ENCODE measurements at places on chromosomes 2 and 18.

DNA sequence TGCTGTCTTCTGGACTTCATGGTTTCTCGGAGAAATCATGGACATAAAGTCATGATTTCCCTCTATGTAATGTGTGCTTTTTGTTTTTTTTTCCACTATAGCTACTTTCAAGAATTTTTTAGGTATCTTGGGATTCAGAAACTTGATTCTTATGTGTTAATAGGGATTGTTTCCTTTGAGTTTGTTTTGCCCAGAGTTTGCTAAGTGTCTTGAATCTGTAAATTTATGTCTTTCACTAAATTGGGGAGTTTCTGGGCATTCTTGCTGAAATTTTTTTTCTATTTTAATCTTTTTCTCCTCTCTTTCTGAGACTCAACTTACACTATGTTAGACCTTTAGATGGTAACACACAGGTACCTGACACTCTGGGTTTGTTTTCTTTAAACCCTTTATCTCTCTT is 182.7 kb downstream of the LAMA1 start:
- H3K27me3 ChIP-seq = peaks cover 17% of the 10 kb centered on the region
- H3K36me3 ChIP-seq = no peaks in the 10 kb centered on the region
- no peak overlapping the region for H3K4me3 ChIP-seq
- no peaks in the 10 kb centered on the region for H3K4me1 ChIP-seq
- no peak for DNase-seq
- H3K27ac ChIP-seq = no peak overlapping the region

DNA sequence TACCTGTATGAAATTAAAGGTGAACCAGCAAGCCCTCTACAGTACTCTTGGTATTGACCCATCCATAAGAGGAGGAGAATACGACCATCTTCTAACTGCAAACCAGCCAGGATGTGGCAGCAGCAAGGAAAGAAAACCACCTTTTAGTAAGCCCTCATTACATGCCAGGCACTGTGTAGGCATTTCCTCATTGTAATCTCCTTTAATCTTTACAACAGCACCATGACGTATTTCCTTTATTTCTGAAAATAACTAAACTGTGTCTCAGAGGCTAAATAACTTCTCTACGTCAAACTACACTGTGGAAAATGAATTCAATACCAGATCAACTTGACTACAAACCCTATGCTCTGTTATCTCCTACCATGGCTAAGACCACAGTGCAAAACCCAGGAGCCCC is 18.2 kb downstream of the WDR35 start:
- no peak overlapping the region for H3K4me3 ChIP-seq
- peaks cover 34% of the 10 kb centered on the region for H3K36me3 ChIP-seq
- H3K4me1 ChIP-seq = no peaks in the 10 kb centered on the region
- H3K27ac ChIP-seq = no peak overlapping the region
- no peaks in the 10 kb centered on the region for H3K27me3 ChIP-seq

GRCh38 chr2:228465408-228465807 is 283.9 kb upstream of the SPHKAP start:
- H3K27me3 ChIP-seq = no peaks in the 10 kb centered on the region
- no peak overlapping the region for H3K4me3 ChIP-seq
- no peak for DNase-seq
- no peaks in the 10 kb centered on the region for H3K4me1 ChIP-seq
- H3K27ac ChIP-seq = no peak overlapping the region
- H3K36me3 ChIP-seq = no peaks in the 10 kb centered on the region

DNA sequence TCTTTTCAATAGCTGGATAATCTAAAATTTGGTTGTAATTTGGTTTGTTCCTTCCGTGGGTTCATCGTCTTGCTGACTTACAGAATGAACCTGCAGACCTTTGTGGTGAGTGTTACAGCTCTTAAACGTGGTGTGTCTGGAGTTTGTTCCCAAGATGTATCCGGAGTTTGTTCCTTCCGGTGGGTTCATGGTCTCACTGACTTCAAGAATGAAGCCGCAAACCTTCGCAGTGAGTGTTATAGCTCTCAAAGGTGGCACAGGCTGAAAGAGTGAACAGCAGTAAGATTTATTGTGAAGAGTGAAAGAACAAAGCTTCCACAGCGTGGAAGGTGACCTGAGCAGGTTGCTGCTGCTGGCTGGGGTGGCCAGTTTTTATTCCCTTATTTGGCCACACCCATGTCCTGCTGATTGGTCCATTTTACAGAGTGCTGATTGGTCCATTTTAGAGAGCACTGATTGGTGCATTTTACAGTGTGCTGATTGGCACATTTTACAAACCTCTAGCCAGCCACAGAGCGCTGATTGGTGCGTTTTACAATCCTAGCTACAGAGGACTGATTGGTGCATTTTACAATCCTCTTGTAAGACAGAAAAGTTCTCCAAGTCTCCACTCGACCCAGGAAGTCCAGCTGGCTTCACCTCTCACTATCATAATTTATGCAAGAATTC is 16.6 kb downstream of the RALB start:
- no peak for DNase-seq
- H3K36me3 ChIP-seq = peaks cover 52% of the 10 kb centered on the region
- no peaks in the 10 kb centered on the region for H3K27me3 ChIP-seq
- H3K4me3 ChIP-seq = no peak overlapping the region

GRCh38 chr2:15122915-15123314 is 438.2 kb downstream of the NBAS start:
- H3K27me3 ChIP-seq = no peaks in the 10 kb centered on the region
- H3K27ac ChIP-seq = no peak overlapping the region
- no peak overlapping the region for H3K4me3 ChIP-seq
- no peak for DNase-seq
- no peaks in the 10 kb centered on the region for H3K36me3 ChIP-seq

DNA sequence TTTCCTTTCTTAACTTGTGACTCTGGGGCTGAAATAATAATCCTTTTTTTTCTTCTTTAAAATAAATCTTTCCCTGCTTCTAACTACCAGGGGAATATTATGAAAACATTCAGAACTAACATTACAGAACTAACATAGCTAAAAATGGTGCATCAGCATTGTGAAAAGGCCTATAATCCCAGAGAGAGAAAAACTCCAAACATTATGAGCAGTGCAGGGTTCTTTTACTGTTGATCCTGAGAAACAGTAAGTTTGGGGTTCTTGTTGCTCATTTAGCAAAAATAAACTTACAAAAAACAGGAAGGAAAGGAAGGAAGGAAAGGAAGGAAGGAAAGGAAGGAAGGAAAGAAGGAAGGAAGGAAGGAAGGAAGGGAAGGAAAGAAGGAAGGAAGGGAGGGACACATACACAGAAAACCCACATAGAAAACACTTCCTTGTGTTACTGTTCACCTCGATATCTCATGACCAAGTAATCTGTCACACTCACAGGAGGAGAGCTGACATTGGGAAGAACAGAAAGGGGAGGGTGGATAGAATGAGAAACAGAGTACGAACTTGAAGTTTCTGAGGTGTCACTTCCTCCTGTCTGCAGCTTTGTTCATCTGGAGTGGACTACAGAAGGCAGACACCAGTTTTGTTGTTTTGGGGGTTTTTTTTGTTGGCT is 18.4 kb upstream of the PIK3C3 start:
- peaks cover 3% of the 10 kb centered on the region for H3K4me1 ChIP-seq
- no peak overlapping the region for H3K27ac ChIP-seq
- no peak overlapping the region for H3K4me3 ChIP-seq
- peaks cover 13% of the 10 kb centered on the region for H3K27me3 ChIP-seq
- no peaks in the 10 kb centered on the region for H3K36me3 ChIP-seq
- DNase-seq = no peak

- no peak for DNase-seq
- H3K27ac ChIP-seq = peak overlapping the region; percentile 10
- no peak overlapping the region for H3K4me3 ChIP-seq
- H3K27me3 ChIP-seq = no peaks in the 10 kb centered on the region
- H3K4me1 ChIP-seq = peaks cover 57% of the 10 kb centered on the region
Observed at GRCh38 chr2:43127941-43128558, 98.4 kb downstream of the ZFP36L2 start.

DNA sequence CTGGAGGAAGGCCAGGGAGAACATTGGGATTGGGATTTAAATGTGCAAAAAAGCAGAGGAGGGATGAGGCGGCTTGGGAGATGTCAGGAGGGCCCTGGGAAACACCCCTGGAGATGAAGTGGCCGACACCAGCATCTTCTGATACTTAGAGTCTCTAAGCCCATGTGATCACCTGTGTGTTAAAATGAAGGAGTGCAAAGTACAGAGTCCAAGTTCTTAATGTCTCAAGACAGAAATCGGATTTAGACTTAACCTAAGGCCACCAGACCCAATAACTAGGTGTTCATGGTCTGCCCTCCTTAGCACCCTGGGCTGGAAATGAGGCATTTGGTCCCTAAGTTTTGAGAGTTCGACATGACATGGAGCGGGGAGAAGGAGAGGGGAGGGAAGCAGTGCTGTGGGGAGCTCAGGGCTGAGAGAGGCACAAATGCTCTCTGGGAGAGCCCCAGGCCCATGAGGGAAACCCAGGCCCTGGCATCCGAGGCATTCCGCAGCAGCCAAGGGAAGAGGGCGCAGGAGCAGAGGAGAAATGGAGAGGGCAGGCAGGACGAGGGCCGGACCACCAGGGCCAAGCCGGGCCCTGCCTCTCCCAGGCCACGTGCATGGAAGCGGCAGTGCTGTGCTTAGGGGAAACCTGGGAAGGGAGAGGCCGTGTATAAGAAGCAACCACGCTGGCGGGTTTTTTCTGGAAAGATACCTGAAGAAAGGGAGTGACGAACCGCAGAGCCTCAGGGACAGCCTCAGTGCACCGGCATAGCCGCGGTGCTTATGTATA is 63.3 kb downstream of the SFXN5 start:
- peaks cover 15% of the 10 kb centered on the region for H3K36me3 ChIP-seq
- H3K4me1 ChIP-seq = no peaks in the 10 kb centered on the region
- no peak for DNase-seq
- H3K27me3 ChIP-seq = no peaks in the 10 kb centered on the region

DNA sequence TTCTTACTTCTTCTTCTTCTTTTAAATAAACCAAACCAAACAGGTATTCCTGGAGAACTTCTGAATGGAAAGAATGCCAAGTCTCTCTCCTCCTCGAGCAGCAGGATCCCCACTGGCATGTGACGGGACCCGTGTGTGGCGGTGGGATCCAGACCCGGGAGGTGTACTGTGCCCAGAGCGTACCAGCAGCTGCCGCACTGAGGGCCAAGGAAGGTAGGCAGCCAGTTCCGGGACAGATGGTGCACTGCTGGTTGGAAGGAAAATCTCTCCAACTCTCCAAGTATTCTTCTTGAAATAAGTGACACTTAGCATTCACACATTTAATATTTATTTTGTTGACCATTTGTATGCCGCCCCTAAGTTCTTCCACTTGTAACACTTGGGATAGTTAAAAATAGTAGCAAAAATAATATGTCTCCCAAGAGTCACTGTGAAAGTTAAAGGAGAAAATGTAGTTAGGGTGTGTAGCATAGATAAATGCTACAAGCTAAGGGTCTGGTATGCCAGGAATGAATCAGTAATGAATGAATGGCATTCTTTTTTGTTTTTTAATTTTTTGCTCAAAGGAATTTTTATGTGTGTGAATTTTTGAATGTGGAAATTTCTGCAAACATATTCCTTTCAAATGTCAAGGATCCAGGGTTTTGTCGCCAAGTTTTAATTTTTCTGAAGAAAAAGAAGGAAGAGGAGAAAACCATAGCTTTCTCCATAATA is 349.9 kb downstream of the THSD7B start:
- H3K36me3 ChIP-seq = no peaks in the 10 kb centered on the region
- H3K4me1 ChIP-seq = no peaks in the 10 kb centered on the region
- no peak for DNase-seq
- no peaks in the 10 kb centered on the region for H3K27me3 ChIP-seq
- H3K4me3 ChIP-seq = no peak overlapping the region

DNA sequence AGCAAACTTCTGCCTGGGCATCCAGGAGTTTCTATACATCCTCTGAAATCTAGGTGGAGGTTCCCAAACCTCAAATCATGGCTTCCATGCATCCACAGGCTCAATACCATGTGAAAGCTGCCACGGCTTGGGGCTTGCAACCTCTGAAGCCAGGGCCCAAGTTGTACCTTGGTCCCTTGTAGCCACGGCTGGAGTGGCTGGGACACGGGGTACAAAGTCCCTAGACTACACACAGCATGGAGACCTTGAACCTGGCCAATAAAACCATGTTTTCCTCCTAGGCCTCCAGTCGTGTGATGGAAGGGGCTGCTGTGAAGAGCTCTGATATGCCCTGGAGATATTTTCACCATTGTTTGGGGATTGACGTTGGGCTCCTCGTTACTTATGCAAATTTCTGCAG is 43.4 kb upstream of the GALNT13 start:
- no peak overlapping the region for H3K4me3 ChIP-seq
- H3K27me3 ChIP-seq = no peaks in the 10 kb centered on the region
- no peaks in the 10 kb centered on the region for H3K4me1 ChIP-seq
- H3K36me3 ChIP-seq = no peaks in the 10 kb centered on the region
- H3K27ac ChIP-seq = no peak overlapping the region

GRCh38 chr18:59961070-59961469 is 61.3 kb downstream of the PMAIP1 start:
- H3K27me3 ChIP-seq = no peaks in the 10 kb centered on the region
- H3K36me3 ChIP-seq = no peaks in the 10 kb centered on the region
- H3K27ac ChIP-seq = peak overlapping the region; percentile 89
- peak overlapping the region; percentile 52 for H3K4me3 ChIP-seq
- peak; percentile 10 for DNase-seq
- peaks cover 36% of the 10 kb centered on the region for H3K4me1 ChIP-seq

- H3K36me3 ChIP-seq = peaks cover 48% of the 10 kb centered on the region
- no peak overlapping the region for H3K27ac ChIP-seq
- DNase-seq = no peak
- peaks cover 52% of the 10 kb centered on the region for H3K4me1 ChIP-seq
- no peak overlapping the region for H3K4me3 ChIP-seq
- no peaks in the 10 kb centered on the region for H3K27me3 ChIP-seq
Observed at GRCh38 chr2:68390586-68390985, 25.5 kb downstream of the PLEK start.

GRCh38 chr2:235021752-235022151 is 69.9 kb downstream of the SH3BP4 start:
- H3K4me1 ChIP-seq = no peaks in the 10 kb centered on the region
- no peak overlapping the region for H3K27ac ChIP-seq
- H3K27me3 ChIP-seq = no peaks in the 10 kb centered on the region
- no peak overlapping the region for H3K4me3 ChIP-seq
- peaks cover 7% of the 10 kb centered on the region for H3K36me3 ChIP-seq
- DNase-seq = no peak

GRCh38 chr18:27277554-27277953 is 92.4 kb upstream of the CHST9 start:
- no peak overlapping the region for H3K27ac ChIP-seq
- no peaks in the 10 kb centered on the region for H3K27me3 ChIP-seq
- no peaks in the 10 kb centered on the region for H3K4me1 ChIP-seq
- DNase-seq = no peak
- no peak overlapping the region for H3K4me3 ChIP-seq
